ENCODE measurements at places on chromosomes 12 and 14.
A peak's percentile ranks its signal among the peaks of the same experiment; 100 is the strongest.

DNA sequence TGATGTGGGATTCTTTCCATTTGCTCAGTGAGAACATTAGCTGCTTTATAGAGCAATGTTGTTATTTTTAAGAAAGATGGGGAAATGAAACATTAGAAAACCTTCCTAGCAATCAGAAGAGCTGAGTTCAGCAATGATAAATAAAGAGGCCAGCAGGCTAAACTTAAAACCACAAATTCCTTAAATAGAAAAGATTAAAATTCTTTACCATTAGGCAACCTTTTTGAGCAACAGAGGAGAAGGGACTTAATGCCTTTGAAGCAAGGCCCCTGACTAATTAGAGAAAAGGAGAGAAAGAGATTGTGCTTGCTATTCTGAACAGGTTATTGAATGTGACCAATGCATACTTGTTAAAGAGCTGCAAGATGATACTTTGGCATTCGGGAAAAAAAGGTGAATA is 160.8 kb upstream of the LMO3 start:
- H3K4me3 ChIP-seq, result no peak overlapping the region
- H3K36me3 ChIP-seq, result no peaks in the 10 kb centered on the region
- no peak for DNase-seq
- H3K4me1 ChIP-seq, result no peaks in the 10 kb centered on the region
- H3K27me3 ChIP-seq, result no peaks in the 10 kb centered on the region
- no peak overlapping the region for H3K27ac ChIP-seq

DNA sequence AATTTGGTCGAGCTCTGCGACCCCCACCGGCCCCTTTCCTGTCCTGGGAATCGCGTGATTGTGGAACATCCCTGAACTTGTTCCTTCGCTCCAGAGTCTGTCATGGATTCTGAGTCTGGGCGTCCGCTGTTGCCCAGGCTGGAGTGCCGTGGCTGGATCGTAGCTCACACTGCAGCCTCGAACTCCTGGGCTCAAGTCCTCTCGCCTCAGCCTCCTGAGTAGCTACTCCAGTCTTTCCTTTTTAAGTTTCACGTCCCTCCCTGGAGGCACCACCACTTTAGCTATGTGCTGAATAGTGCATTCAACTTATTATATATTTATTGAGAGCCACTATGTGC is 698 bp downstream of the ACOT6 start:
- H3K4me3 ChIP-seq, result peak overlapping the region; percentile 93
- DNase-seq, result no peak
- H3K27me3 ChIP-seq, result peaks cover 3% of the 10 kb centered on the region
- H3K27ac ChIP-seq, result no peak overlapping the region

DNA sequence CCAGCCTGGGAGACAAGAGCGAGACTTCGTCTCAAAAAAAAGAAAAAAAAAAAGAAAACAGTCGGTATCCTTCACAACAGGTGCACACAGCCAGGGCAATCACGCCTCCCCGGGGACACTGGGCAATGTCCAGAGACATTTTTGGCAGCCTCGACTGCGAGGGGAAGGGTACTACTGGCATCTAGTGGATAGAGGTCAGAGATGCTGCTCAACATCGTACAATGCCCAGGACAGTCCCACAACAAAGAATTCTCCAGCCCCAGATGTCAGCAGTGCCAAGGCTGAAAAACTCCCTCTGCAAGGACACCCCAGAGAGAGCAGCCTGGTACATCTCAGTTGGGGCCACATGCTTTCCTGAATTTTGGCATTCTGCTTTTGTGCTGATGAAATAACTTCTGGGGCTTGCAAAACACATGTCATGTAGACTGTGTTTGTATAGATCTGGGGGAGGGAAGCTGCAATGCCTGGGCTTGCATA is 21.5 kb downstream of the ALDH2 start:
- DNase-seq, result no peak
- H3K27me3 ChIP-seq, result no peaks in the 10 kb centered on the region
- H3K4me1 ChIP-seq, result no peaks in the 10 kb centered on the region
- H3K36me3 ChIP-seq, result peaks cover 21% of the 10 kb centered on the region

DNA sequence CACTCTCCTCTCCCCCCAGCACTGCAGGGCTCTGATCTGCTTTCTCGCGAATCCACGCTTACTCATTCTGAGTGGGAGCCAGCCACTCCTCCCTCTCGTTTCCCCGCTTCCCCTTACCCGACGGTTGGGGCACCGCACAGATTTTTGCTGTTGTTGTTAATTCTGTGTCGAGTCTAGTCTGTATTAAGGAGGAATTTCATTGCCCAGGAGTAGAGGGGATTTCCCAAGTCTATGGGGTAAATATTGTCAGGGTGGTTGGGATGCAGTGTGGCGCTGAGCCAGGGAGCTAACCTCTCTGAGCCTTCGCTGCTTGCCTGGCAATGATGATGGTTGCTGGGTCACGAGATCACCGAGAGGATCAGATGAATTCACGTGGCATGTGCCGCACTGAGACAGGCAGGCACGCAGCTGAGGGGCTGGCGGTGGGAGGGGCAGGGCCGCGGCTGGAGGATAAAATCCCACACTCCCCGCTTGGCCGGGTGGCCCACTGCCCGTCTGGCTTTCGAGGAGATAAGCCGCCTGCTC is 18.5 kb downstream of the NCOR2 start:
- no peak for DNase-seq
- H3K4me1 ChIP-seq, result peaks cover 14% of the 10 kb centered on the region
- H3K36me3 ChIP-seq, result no peaks in the 10 kb centered on the region
- H3K4me3 ChIP-seq, result no peak overlapping the region

- H3K4me1 ChIP-seq, result peaks cover 3% of the 10 kb centered on the region
- H3K36me3 ChIP-seq, result peaks cover 38% of the 10 kb centered on the region
- no peaks in the 10 kb centered on the region for H3K27me3 ChIP-seq
- no peak for DNase-seq
Observed at GRCh38 chr12:132141976-132142678, 2.0 kb downstream of the DDX51 start.

Data from iPS DF 6.9 (cell line).